Activated CD8-positive, alpha-beta memory T cell treated with anti-CD3 and anti-CD28 coated beads, Interleukin-2, amount 10 ng/mL, durations not matched to agents 7 days and 5 days (primary cell): ENCODE measurements at places on chromosomes 11 and 22. TPM values are rescaled to one million over a fixed set of nuclear protein-coding genes. Genes with fewer than 3 reads are reported as not detected.

DNA sequence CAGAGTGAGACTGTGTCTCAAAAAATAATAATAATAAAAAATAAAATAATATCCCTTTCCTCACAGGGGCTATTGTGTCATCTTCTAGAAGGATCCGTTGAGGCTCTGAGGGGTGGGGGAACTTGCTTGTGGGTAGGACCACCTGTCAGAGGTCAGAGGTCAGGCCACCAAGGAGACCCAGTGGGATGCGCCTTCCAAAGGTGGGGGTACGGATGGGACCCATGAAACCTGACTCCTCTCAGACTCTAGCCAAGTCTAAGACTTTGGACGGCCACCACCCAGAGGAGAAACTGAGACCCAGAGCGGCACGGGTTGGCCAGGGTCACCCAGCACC, 367 bp upstream of the MMP11 start:
- H3K27me3 ChIP-seq = peaks cover 7% of the 10 kb centered on the region
- H3K27ac ChIP-seq = no peak overlapping the region
- no peak for DNase-seq

DNA sequence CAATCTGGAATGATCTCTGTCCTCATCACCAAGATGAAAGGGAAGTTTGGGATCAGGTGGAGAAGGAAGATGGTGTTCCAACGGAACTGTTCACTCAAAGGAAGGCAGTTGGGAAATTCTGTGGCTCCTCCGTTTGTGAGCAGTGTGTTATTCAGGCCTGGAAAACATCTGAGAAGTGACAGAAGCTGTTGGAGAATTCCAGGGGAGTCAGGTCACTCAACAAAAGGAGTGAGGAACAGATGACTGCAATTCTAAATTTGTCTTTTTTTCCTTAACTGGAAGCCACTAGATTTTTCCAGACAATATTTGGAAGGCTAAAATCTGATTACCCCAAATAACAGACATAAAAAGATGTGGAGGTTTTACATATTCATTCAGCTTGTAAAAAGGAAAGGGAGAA, 107.8 kb downstream of the CD44 start:
- H3K4me1 ChIP-seq = peaks cover 33% of the 10 kb centered on the region
- H3K27ac ChIP-seq = no peak overlapping the region
- DNase-seq = no peak
- H3K4me3 ChIP-seq = no peak overlapping the region

Gene CCDC134
- total RNA-seq = 27.9 TPM

Gene CD3D
- total RNA-seq = 526 TPM
